ENCODE measurements at places on chromosomes 6 and 20.

DNA sequence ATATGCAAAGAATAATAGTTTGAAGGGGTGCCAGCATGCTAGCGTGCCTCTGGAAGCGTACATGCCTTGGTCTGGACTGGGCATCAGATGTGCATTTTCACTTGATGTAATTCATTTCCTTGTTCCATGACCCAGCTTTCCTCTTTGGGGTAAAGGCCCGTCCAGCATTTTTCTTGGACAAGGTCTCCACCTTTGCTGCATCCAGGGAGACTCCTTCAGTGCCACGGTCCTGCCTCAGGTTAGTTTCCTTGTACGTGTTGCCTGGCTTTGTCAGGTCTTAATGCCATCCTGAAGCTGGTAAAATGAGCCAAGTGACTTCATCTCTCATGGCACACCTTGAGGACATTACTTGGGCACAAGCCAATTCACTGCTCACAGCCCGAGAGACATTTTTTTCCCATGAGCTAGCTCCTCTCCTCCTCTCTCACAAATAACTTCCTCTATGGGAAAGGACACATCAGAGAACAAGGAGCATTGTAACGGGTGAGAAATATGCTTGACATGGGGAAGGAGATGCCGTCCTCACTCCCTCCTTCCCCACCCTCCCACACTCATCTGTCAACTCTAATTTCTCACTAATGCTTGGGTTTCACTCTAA, 23.9 kb downstream of the EDN1 start:
- no peak for DNase-seq

GRCh38 chr6:150652848-150653613, 53.3 kb downstream of the PLEKHG1 start:
- DNase-seq = no peak

DNA sequence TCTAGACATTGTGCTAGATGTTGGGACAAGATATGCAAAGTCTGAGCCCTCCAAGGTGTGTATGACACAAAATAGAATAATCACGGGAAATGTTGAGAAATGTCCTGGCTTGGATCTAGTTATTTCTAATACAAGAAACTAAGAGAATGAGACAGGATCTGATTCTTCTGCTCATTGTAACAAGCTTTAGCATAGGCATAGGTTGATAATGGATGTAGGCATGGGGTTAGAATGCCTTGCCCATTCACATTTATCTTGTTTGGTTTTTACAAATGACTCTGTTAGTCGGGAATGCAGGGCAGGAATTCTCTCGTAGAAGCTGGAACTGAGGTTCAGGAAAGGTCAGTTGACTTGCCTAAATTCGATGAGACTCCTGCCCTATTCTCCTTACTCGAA, 1.5 kb upstream of the SLC26A8 start:
- DNase-seq = no peak

- no peak for DNase-seq
Observed at GRCh38 chr20:4638826-4639225, 82.9 kb upstream of the PRND start.

DNA sequence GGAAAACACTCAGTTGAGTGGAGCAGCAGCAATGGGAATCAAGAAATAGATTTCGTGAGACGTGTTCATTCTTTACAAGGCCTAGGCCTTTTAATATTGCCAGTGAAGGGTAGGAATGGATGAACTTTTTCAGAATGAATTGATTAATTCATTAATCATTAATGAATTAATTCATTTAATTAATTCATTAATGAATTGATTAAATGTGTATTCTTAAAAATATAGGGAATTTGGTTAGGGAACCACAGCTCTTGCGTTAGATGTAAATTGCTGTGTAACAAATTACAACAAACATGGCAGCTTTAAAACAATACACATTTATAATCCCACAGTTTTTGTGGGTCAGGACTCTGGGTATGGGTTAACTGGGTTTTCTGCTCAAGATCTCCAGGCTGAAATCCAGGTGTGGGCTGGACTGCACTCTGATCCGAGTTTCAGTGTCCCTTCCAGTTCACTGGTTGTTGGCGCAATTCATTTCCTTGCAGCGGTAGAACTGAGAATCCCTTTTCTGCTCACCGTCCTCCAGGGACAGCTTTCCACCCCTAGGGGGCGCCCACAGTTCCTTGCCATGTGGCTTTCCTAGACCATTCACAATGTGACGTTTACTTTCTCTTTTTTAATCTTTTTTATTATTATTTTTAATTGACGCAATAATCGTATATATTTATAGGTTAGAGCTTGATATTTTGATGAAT, 32.8 kb upstream of the BCAS1 start:
- DNase-seq = peak; percentile 43

DNA sequence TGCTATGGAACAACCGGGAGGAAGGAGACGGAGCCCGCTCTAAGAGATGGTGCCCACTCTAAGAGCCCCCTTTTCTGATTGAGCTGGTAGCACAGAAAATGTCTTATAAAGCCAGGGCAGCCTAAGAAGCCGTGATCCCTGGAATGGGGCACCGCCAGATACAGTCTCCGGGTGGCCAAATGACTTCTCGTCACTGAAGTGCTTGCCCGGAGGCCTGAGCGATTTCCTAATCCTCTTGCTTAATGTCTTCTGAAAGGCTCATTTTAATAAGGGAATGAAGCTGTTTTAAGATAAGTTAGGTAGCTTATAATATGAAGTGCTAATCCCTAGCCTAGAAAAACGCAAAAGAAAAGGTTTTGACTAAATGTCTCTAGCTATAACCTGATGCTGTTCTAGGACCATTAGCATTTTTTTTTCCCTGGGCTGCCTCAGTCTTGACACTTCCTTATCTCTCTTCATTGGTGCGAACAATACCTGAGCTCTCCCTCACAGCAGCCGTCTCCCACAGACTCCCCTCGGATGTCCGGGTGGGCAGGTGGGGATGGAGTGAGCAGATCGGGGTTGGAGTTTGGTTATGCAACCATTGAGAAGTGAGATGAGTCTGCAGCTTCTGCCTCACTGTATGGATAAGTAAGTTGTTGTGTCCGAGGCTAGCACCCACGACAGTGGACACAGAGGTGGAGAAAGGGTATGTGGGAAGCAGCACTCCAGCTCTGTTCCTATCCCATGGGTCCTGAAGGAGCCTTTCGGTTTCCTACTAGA, 559.4 kb upstream of the AGPAT4 start:
- no peak for DNase-seq

DNA sequence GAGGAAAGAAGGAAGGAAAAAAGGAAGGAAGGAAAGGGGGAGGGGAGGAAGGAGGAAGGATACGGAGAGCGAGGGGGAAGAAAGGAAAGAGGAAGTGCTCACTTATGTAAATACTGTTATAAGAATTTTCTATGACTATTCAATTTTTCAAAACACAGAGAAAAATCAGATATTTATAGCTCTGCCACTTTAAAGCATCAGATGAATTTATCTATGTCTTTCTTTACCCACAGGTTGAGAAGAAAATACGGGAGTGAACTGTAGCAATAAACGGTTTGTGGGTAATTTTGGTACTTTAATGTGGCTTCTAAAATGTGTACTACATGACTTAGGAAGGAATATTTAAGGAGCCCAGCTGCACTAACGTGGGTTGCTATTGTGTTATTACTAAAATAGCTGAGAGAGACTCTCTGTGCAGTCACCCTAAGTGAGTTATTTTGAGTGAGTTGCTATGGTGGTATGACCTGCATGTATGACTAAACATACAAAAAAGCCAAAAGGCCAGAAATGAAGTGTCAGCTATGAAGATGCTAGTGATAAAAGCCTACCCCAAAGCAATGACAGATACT, 225.5 kb downstream of the SOD2 start:
- DNase-seq = no peak

DNA sequence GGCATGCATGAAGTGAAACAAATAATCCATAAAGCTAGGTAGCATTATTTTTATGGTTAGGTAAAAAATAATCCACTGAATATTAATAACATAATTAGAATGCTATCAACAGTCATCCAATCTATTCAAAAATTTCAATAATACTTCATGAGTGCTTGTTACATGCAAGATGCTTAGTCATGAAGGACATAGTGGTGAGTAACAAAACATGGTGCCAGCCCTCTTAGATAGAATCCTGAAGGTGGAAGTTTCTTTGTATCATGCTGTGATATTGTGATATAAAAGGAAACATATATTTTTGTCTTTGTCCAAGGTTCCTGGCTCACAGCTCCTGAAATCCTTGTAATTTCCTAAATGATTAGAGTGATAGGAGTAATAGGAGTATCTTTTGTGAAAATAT, 14.9 kb downstream of the RCAN2 start:
- no peak for DNase-seq

GRCh38 chr6:90938122-90938521, 351.2 kb upstream of the MAP3K7 start:
- no peak for DNase-seq

DNA sequence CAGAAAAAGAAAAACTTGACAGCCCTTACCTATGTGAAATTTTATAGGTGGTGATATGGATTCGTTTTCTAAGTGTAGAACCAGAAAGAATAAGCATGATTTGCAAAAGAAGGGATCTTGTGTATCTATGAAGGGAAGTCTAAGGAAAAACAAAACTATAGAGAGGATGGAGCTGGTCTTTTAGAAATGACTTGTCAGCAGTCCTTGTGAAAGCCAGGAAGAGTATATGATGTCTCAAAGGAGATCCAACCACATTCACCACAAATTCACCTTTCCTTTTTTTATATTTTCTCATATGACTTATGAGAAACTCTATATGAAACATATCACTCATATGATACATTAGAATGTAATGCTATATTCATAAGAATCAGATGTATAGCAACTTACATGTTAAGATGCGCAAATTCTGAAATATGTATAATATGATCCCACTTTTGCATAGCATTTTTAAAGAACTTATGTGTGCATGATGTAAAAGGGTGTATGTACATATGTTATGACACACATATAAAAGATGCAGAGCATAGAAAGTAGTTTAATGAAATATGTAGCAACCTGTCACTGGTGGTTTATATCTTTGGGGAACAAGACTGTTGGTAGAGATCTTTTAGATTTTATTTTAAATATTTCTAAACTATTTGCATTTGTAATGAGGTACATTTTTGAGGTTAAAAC, 91.9 kb upstream of the NUP153 start:
- no peak for DNase-seq

DNA sequence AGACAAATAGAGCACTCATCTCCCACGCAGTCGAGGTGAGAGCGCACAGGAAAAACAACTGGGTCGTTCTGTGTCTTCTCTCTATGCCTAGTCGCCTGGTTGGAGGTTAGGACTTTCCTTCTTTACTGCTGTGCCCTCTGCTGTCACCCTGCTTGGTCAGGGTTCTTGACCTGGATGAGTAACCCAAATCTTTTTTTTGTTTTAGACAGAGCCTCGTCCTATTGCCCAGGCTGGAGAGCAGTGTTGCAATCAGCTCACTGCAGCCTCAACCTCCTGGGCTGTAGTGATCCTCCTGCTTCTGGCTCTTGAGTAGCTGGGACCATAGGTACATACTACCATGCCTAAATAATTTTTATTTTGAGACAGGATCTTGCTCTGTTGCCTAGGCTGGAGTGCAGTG, 24.5 kb downstream of the PRPF6 start:
- no peak for DNase-seq

GRCh38 chr6:132998418-132998817, 184.0 kb downstream of the RPS12 start:
- no peak for DNase-seq

DNA sequence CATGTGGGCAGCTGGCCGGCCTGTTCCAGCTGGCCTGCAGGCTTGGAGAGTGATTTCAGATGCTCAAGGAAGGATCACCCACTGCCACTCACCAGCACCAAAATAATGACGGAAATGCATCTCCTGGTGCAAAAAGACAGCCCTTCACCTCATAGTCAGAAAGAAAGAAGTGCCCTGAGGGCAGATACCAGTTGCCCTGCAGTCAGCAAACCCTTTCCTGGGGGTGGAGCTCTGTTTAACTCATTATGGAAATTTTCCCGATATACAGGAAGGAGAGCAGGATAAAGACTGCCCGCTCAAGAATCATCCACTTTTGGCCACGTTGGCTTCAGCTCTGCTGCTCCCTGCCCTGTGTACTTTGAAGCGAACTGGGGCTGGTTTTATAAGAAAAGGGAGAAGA, 127.9 kb downstream of the GRM4 start:
- no peak for DNase-seq

DNA sequence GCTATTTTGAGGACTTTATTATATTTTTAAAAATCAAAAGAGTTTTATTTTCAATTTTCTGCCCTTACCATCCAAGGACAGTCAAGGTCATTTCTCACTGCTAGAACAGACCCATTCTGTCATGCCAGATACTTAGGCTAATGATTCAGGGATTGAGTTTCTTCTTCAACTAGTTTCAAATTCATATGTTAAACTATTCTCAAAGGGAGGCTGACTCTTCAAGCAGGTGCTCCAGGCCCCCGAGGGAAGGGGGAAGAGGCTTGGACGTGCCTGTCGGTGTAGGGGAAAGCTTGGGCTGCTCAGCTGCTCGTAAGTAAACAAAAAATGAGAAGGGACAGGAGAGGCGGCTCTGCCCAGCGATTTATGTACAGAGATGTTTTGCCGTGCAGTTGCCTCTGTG, 69.4 kb upstream of the MYLIP start:
- no peak for DNase-seq

- DNase-seq = no peak
Observed at GRCh38 chr20:50304501-50304856, 113.8 kb downstream of the CEBPB start.

DNA sequence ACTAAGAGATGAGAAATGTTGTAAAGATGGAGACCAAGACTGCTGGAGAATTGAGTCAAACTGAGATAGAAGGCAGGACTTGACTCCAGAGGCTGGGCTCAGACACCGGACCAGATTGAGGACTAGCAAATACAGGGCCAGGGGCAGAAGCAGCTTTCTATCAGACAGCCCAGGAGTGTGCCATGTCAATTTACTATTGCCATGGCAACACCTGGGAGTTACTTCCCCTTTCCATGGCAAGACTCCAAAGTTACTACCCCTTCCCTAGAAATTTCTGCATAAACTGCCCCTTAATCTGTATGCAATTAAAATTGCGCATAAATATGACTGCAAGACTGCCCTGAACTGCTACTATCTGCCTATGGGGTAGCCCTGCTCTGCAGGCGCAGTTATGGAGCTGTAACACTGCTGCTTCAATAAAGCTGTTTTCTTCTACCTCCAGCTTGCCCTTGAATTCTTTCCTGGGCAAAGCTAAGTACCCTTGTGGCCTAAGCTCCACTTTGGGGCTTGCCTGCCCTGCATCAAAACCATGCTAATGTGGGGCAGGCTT, 90.1 kb upstream of the EDN1 start:
- no peak for DNase-seq

DNA sequence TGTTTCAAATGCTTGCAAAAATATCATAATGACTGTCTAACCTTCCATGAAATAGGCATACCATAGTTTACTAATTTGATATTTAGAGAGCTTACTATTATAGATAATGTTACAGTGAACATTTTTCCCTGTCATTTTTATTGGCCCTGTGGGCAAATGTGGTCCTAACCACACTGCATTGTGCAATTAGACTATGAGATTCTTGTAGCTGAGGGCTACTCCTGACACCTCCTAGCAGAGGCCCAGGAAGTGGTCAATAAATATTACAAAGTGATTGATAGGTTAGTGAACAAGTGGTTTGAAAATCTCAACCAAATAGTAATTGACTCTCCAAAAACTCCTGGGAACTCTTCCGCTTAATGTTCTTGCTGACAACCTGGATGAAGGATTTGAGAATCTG, 160.5 kb upstream of the KCNG1 start:
- no peak for DNase-seq

All from cerebellar cortex (tissue), 1 donor.